ENCODE measurements at places on chromosomes 5 and 9.

DNA sequence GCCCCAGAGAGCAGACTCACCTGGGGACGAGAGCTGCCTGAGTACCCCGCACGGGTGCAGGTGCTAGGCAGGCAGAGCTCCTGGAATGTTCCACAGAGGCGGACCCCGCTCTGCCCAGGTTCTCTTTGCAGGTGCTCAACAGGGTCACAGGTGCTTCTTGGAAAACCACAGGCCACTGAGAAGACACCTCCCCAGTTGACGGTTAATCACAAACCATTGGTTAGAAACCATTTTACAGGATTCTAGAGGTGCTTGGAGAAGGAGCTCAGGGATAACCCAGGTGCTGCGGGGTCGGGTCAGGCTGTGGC, 17.3 kb upstream of the SLC6A19 start:
- no peak for DNase-seq

DNA sequence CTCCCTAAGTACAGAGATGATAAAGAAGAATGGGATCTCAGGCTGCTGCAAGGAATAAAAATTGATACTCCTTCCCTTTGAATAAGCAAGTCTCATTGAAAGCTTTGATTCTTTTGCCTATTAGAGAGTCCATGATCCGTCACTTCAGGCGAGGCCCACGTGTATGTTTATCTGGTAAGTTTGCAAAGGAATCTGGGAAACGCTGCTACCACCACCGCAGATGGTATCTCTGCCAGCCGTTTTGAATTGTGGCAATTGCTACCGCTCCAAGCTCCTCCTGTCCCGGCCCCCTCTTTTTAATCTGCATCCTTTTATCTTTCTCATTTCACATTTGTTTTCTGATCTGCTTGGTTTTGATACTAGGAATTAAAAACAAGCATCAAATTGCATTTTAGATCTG, 42.9 kb upstream of the GRIA1 start:
- no peak for DNase-seq

DNA sequence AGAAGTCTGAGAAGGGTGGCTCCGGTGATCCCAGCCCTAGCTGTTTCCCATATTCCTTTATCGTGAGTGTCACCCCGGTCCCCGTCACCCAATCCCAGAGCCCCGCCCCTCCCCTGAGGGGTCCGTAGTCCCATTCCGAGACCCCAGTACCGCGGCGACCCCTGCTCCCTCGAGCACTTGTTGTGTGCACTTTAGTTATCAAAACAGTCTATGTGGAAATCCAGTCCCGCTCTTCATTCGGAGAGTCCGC, 223 bp downstream of the LRSAM1 start:
- no peak for DNase-seq

DNA sequence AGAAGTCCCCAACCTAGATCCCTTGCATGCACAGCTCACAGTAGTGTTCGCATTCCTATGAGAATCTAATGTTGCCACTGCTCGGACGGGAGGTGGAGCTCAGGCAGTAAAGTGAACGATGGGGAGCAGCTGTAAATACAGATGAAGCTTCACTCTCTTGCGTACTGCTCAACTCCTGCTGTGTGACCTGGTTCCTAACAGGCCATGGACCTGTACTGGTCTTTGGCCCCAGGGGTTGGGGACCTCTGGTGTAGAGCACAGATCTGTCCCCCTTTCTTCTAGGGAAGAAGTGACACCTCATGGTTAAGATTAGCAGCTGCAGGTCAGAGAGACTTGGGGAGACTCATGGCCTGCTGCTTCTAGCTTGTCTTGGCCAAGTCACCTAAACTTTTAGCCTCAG, 7.1 kb downstream of the ARHGEF28 start:
- no peak for DNase-seq

GRCh38 chr9:124771867-124772679, 962 bp upstream of the NR6A1 start:
- DNase-seq = peak; percentile 72

DNA sequence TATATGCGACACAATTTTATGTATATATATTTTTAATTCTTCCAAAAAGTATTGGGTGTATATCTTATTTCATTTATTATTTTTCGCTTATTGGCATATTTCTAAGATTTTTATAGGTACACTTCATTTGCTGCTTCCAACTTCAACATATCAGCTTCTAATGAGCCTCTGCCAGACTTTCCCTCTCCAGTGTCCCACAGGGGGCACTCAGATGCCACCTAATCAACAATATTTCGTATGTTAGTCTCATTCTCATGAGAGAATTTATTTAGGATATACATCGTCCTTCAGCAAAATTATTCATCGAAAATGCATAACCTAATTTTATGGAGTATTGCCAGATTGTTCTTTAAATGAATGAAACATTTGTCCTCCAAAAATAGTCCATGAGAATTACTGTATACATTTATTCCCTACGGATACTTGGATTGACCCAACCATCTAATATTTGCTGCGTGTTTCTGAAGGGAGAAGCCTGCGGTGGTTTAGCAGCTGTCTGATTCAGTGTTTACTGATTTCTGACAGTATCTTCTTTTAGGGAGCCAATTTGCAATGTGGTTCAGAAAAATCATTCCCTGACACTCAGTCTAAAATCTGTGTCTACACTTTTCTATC, 100.6 kb upstream of the SELENOP start:
- peak; percentile 72 for DNase-seq

DNA sequence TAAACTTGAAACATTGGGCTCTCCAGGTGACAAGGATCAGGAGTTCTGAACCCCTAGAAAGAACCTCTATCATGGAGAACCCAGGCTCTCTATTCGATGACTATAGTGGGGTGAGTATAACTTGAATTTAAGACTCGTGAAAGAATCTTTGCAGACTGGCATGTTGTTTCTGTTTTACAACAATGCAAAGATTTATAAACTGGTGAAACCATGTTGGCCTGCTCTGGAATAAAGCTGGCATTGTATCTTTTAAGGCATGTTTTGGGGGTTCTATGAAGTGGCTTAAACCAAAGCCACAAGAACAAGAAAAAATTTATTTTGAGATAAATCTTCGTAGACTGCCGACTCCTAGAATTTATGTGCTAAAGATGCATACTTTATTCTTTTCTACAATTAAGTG, 9.8 kb upstream of the GDNF start:
- DNase-seq = no peak

DNA sequence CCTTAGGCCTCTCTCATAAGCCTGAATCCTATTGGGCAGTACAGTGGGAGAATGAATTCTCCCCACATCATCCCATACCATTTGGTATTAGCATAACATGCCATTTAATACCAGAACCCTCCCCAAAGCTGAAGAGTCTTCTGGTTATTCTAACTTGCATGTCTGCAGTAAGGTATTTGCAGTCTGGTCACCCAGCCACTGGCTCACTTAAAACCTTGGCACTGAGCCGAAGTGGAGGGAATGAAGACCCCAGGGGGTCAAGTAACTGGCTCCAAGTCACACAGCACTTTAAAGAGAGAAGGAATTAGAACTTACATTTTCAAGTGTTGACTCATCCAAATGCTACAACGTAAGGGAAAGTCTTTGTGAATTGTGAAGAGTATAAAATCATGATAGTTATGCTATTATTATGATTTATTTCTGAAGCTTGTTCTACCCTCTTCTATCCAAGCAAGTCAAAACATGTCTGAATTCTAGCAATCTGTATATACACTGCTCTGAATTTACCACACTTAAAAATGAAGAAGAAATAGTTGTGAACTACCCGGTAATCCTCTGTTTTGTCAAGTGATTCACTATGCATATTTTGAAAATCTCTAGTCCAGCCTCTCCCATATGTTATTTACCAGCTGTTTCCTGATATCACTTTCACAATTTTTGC, 28.5 kb downstream of the GLRA1 start:
- peak; percentile 40 for DNase-seq

GRCh38 chr5:132052520-132052919, 7.9 kb upstream of the IL3 start:
- no peak for DNase-seq

- no peak for DNase-seq
Measured at GRCh38 chr5:127683008-127683407, 20.2 kb upstream of the CCDC192 start.

GRCh38 chr5:72434781-72435437, 72.3 kb downstream of the ZNF366 start:
- no peak for DNase-seq

DNA sequence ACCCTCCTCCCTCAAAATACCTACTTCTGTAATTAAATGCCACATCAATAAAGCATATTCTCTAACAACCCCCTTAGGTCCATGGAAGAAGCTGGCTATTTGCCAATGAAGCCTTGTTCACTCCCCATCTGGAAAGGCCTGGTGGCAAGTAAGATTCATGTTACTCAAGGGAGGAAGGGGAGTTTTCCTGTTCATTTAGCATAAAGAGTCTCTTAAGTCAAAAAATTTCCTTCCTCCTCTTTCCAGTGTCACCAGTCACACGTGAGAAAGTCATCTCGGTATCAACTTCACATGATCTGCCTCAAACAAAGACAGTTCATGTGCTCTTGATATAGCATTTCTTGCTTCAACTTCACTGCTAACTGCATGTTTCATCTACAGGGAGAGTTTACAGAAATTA, 32.7 kb upstream of the RIC1 start:
- DNase-seq = no peak

GRCh38 chr5:87139795-87140194, 127.9 kb upstream of the RASA1 start:
- DNase-seq = no peak

GRCh38 chr9:78666818-78667414, 370.0 kb downstream of the PSAT1 start:
- no peak for DNase-seq

DNA sequence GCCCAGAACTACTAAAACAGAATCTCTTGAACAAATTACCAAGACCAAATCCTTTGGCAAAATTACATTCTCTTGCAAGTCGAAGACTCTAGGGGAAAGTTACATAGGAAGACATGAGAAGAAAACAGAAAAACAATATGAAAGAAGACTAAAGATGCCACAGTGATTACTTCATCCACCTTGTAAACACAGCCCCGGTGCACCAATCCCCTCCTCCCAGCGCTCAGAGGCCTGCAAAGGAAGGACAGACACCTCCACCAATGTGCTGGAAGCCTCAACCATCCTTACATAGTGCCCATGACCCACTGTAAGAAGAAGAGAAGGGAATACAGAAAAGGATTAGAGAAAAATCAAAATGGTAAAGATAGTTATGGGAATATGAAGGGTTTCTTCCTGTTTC, 218.5 kb downstream of the SPOCK1 start:
- no peak for DNase-seq

DNA sequence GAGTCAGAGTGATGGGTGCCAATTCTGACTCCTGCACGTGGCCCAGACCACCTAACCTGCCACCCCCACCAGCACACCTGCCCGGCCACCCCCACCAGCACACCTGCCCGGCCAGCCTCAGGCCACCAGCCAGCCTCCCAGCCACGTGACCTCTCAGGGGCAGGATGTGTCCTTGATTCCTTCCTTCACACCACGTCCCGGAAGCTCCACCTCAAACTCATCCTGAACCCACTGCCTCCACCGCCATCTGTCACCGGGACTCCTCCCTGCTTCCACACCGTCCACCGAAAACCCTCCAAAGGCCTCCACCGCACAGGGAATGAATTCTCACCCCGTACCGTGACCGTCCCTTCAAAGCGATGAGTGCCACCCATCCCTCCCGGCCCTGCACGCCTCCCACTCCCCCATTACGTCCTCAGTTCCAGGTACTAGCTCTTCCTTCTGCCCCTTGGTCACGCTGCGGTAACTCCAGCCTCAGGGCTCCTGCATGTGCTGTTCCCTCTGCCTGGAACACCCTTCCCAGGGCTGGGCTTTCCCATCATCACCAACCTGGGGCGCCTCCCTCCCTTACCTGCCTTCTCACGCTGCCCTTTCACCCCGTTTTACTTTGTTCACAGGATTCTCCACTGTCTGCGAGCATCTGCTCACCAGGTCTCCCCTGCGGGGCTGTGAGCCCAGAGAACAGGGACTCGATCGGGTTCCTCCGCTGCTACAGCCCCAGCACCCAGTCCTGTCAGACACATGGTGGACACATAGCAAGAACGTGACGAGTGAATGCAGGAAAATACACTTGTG, 82.9 kb downstream of the ADAMTS2 start:
- DNase-seq = no peak

GRCh38 chr5:17379100-17379951, 118.7 kb upstream of the TAF11L2 start:
- no peak for DNase-seq

DNA sequence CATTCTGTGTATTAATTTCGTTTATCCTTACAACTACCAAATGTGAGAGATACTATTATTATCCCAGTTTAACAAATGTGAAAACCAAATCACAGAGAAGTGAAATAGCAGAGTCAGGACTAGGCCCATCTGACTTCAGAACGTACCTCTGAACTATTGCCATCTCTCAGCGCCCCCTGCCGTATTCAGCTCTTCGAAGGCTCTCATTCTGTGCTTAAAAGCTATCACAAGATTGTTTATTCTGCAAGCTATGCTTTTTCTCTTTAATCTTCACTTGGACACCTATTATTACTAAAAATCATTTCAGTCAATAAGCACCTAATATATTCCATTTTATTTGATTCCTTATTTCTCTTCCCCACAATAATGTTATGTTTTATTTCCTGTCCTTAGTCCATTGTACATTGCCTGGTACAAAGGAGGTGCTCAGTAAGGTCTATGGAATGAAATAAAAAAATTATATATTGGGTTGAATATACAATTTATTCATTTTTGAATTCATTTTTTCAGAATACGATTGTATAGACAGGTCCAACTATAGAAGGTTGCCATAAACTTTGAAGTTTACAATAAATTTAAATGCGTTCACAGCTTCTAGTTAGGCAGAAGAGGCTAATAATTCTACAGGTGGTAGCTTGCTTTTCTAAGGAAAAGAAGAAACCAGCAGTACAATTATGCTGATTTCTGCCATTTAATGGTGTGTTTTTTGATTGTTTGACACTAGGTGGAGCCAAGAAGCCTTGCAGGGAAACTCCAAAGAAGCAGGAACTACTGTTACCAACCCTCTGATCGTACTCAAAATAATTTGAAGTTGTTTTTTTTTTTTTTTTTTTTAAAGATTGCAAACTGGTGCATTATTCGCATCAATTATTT, 202.2 kb upstream of the DMRTA1 start:
- no peak for DNase-seq

DNA sequence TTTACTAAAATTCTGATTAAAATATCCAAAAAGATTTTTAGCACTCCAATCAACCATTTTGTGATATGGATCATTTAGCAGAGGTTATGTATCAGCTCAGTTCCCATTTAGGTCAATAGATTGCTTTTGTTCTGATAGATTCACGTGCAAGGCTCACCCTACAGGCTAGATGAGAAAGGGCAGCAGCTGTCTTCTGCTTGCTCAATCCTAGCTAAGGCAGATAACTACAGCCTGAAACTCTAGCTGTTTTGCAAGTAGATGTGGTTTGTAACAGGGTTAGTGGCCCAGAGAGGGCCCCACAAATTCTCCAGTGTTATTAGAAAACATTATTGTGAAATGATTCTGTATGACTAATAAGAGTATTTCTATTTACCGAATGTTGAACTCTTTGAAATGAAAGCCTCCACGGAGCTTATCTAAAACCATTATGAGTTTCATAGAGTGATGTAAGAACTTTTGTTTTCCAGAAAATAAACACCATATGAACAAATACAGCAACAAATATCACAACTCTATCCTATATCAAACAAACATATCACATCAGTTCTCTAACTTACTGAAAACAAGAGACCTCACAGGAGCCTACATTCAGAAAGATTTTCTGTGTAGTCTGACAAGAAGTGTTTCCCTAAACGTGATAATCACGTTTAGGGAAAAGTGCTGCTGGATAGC, 841.9 kb upstream of the ACO1 start:
- peak; percentile 2 for DNase-seq

GRCh38 chr5:167413506-167413905, 877.9 kb upstream of the WWC1 start:
- no peak for DNase-seq

GRCh38 chr9:123058834-123059233, 25.4 kb downstream of the GPR21 start:
- no peak for DNase-seq

GRCh38 chr9:88959727-88960469, 31.4 kb upstream of the S1PR3 start:
- no peak for DNase-seq

Data from SW 1271 (cell line).